ENCODE measurements at places on chromosomes 6 and 20. TPM values are rescaled to one million over a fixed set of nuclear protein-coding genes. Genes with fewer than 3 reads are reported as not detected.

FAM217A gene
- not detected for total RNA-seq

RBM12 gene
- total RNA-seq = 110 TPM

- H3K4me1 ChIP-seq = no peaks in the 10 kb centered on the region
- H3K4me3 ChIP-seq = no peak overlapping the region
- H3K36me3 ChIP-seq = no peaks in the 10 kb centered on the region
- H3K27ac ChIP-seq = no peak overlapping the region
Observed at GRCh38 chr6:40077315-40077714, 143.1 kb upstream of the MOCS1 start.

- H3K4me3 ChIP-seq = no peak overlapping the region
- no peaks in the 10 kb centered on the region for H3K4me1 ChIP-seq
- no peak overlapping the region for H3K27ac ChIP-seq
- no peak for DNase-seq
Observed at GRCh38 chr6:35038076-35038475, 103.1 kb downstream of the TCP11 start.

DNA sequence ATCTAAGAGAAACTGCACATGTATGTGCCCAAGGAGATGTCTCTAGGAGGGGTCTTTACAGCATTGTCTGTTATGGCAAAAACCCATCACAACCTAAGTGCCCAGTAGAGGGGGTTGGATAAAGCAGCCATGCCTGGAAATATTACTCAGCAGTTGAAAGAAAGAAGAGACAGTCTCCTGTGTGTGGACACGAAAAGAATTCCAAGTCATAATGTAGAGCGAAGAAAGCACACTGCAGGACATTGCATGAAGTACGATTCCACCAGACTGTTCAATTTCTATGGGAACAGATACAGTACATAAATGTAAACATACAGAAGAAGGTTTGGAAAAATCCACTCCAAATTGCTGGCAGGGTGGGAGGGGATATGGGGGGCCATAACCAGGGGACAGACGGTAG lies 7.3 kb upstream of the TGM2 start:
- no peaks in the 10 kb centered on the region for H3K36me3 ChIP-seq
- peaks cover 17% of the 10 kb centered on the region for H3K4me1 ChIP-seq
- DNase-seq = no peak
- H3K4me3 ChIP-seq = no peak overlapping the region
- H3K27me3 ChIP-seq = no peaks in the 10 kb centered on the region

HTR1B gene
- 0.74 TPM for total RNA-seq

FABP7 gene
- not detected for total RNA-seq

FBXO30 gene
- 9.1 TPM for total RNA-seq

MOG gene
- total RNA-seq = not detected

MAK gene
- 0.22 TPM for total RNA-seq

GRCh38 chr6:39330057-39330456 lies 7.6 kb upstream of the KCNK16 start:
- DNase-seq = no peak
- no peak overlapping the region for H3K27ac ChIP-seq
- no peak overlapping the region for H3K4me3 ChIP-seq
- no peaks in the 10 kb centered on the region for H3K4me1 ChIP-seq
- no peaks in the 10 kb centered on the region for H3K36me3 ChIP-seq

DNA sequence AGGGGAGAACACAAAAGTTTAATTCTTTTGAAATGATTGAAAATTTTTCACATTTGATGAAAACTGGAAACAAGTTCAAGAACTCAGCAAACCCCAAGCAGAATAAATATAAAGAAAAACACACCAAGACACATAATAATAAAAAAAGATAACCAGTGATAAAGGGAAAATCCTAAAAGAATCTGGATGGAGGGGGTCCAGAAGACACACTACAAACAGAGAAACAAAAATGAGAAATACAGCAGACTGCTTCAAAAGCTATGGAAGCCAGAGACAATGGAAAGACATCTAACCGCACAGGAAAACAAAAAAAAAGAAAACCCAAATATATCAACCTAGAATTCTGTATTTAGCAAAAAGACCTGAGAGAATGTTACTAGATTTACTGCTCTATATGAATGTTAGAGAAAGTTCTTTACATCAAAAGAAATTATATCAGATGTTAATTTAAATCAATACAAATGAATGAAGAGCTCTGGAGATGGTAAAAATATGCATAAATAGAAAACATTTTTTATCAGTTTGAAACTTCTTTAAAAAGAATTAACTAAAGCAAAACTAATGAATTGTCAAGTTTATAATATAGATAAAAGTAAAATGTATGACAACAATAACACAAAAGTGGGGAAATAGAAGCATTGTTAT lies 310.7 kb upstream of the PREP start:
- H3K36me3 ChIP-seq = no peaks in the 10 kb centered on the region
- peak; percentile 12 for DNase-seq
- H3K27me3 ChIP-seq = no peaks in the 10 kb centered on the region
- H3K27ac ChIP-seq = no peak overlapping the region
- no peak overlapping the region for H3K4me3 ChIP-seq

- H3K4me3 ChIP-seq = no peak overlapping the region
- no peaks in the 10 kb centered on the region for H3K4me1 ChIP-seq
- no peak overlapping the region for H3K27ac ChIP-seq
- H3K27me3 ChIP-seq = no peaks in the 10 kb centered on the region
- no peak for DNase-seq
- no peaks in the 10 kb centered on the region for H3K36me3 ChIP-seq
Observed at GRCh38 chr20:15278041-15278440, 940.6 kb upstream of the FLRT3 start.

- H3K4me3 ChIP-seq = no peak overlapping the region
- DNase-seq = no peak
- H3K4me1 ChIP-seq = no peaks in the 10 kb centered on the region
- no peaks in the 10 kb centered on the region for H3K36me3 ChIP-seq
- H3K27me3 ChIP-seq = no peaks in the 10 kb centered on the region
- no peak overlapping the region for H3K27ac ChIP-seq
Observed at GRCh38 chr20:47066484-47067270, 172.0 kb downstream of the EYA2 start.

DNA sequence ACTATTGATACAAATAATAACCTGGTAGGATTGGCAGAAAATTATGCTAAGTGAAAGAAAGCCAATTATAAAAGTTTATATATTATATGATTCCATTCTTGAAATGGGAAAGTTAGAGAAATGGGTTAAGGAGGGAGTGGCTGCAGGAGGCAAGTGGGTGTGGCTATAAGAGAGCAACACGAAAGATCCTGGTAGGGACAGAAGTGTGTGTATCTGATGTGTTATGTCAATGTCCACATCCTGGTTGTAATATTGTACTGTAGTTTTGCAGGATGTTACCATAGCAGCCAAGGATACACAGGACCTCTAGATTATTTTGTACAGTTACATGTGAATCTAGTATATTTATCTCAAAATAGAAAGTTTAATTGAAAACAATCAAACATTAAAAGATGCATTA lies 46.8 kb downstream of the SNX5 start:
- H3K4me1 ChIP-seq = no peaks in the 10 kb centered on the region
- no peak for DNase-seq
- no peaks in the 10 kb centered on the region for H3K36me3 ChIP-seq
- H3K27ac ChIP-seq = no peak overlapping the region

- H3K36me3 ChIP-seq = no peaks in the 10 kb centered on the region
- no peaks in the 10 kb centered on the region for H3K4me1 ChIP-seq
- no peak for DNase-seq
- H3K4me3 ChIP-seq = no peak overlapping the region
Observed at GRCh38 chr6:147802459-147802858, 294.0 kb downstream of the SAMD5 start.

GRCh38 chr6:52598123-52598823 lies 21.4 kb upstream of the TRAM2 start:
- no peak overlapping the region for H3K4me3 ChIP-seq
- DNase-seq = peak; percentile 69
- H3K36me3 ChIP-seq = no peaks in the 10 kb centered on the region
- no peaks in the 10 kb centered on the region for H3K27me3 ChIP-seq
- peaks cover 27% of the 10 kb centered on the region for H3K4me1 ChIP-seq

LINC00237 gene
- total RNA-seq = not detected

DNA sequence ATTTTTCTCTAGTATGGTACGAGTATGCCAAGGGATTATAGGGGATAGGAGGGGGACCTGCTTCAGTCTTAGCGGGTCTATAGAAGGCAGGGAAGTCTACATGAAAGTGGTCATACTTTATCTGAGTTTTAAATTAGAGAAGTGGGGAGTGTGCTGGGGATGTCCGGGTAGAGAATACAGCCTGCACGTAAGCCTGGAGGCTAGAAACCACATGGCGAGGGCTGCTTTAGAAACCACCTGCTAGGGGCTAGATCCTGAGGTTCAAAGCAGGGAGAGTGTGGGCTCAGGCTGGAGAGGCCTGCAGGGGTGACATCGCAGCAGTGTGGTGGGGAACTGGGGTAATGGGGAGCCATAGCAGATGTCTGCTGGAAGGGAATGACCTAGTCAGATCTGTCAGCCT lies 85.2 kb downstream of the VEGFA start:
- H3K4me3 ChIP-seq = no peak overlapping the region
- no peak for DNase-seq
- no peaks in the 10 kb centered on the region for H3K4me1 ChIP-seq
- H3K36me3 ChIP-seq = no peaks in the 10 kb centered on the region

- H3K4me1 ChIP-seq = no peaks in the 10 kb centered on the region
- H3K27ac ChIP-seq = no peak overlapping the region
- no peaks in the 10 kb centered on the region for H3K36me3 ChIP-seq
Observed at GRCh38 chr20:40370800-40371199, 318.2 kb downstream of the MAFB start.

BFSP1 gene
- total RNA-seq = 8.8 TPM

- no peak overlapping the region for H3K27ac ChIP-seq
- H3K36me3 ChIP-seq = no peaks in the 10 kb centered on the region
- no peak overlapping the region for H3K4me3 ChIP-seq
Observed at GRCh38 chr20:37282556-37282955, 6.9 kb upstream of the MANBAL start.

MEI4 gene
- not detected for total RNA-seq

GRCh38 chr6:164195278-164195941 lies 780.9 kb downstream of the QKI start:
- no peak overlapping the region for H3K4me3 ChIP-seq
- no peak for DNase-seq
- H3K27me3 ChIP-seq = no peaks in the 10 kb centered on the region
- no peaks in the 10 kb centered on the region for H3K36me3 ChIP-seq
- no peak overlapping the region for H3K27ac ChIP-seq
- no peaks in the 10 kb centered on the region for H3K4me1 ChIP-seq

FAM209A gene
- total RNA-seq = 0.34 TPM

DNA sequence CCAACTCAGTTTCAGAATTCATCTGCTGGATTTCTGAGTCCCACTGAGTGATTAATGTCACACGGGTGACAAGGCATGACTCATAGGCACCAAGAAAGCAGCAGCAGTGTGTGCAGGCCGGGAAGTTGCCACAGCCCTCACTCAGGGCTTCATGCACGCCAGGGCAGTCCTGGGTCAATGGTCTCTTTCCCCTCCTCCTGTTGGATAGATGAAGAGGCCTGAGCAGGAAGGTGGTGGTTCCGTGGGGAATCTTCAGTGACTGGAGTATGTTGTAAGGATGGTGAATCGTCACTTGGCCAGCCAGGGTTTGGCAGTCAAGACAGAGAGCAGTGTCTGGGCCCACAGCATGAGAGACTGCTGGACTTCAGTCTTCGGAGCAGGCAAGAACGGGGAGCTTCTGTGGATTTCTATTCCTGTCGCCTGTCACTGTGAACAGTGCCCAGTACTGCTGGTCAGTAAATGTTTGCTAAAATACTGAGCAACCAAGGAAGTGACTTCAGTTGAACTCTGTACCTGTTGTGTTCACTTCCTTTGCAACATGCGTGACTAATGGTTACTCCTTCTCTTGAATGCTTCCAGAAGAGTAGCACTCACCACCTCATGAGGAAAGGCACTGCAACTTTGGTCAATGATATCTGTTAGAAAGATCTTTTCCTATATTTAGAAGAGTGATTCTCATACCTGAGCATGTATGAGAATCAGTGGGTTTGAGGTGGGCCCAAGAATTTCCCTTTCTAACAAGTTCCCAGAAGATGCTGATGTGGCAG lies 62.0 kb upstream of the CD93 start:
- H3K36me3 ChIP-seq = no peaks in the 10 kb centered on the region
- no peaks in the 10 kb centered on the region for H3K27me3 ChIP-seq
- H3K4me1 ChIP-seq = peaks cover 22% of the 10 kb centered on the region
- H3K27ac ChIP-seq = peak overlapping the region; percentile 33

DNA sequence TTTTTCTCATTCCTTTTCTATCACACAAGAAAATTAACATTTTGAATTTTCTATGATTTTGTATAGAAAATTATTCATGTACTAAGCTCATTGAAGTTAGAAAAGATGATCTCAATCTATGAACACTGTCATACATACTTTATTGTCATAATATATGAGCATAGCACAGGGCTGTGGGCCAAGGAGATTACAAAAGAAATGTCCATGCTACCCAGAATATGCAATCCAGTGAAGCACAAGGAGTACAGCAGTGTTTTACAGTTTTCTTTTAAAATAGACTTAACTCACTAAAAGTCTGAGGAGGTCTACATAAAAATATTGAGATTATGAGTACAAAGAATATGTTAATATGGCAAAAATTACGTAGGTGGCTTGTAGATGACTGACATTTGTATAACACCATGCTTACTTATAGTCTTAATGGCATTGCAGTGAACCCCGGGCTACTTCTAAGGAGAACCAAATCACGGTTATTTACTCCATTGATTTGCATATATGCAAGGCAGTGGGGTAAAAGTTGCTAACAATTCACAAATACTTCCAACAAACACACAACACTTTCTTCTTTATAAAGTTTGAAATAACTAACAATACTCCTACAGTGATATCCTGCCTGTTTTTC lies 257.1 kb downstream of the BCKDHB start:
- H3K27ac ChIP-seq = no peak overlapping the region
- no peak for DNase-seq

- no peak overlapping the region for H3K27ac ChIP-seq
- no peaks in the 10 kb centered on the region for H3K4me1 ChIP-seq
- H3K36me3 ChIP-seq = no peaks in the 10 kb centered on the region
- H3K27me3 ChIP-seq = no peaks in the 10 kb centered on the region
- no peak overlapping the region for H3K4me3 ChIP-seq
Observed at GRCh38 chr6:106747139-106747538, 117.8 kb downstream of the QRSL1 start.
